Stimulated activated naive CD8-positive, alpha-beta T cell treated with anti-CD3 and anti-CD28 coated beads, Interleukin-15, Interleukin-2, amounts not matched to agents 100 U/mL and 50 U/mL, for 24 hours (primary cell): ENCODE measurements at places on chromosomes 13 and 19.

GRCh38 chr13:30608364-30608763, 9.4 kb upstream of the USPL1 start:
- no peak for DNase-seq

- no peak for DNase-seq
Observed at GRCh38 chr19:1109032-1109551, 5.3 kb downstream of the GPX4 start.

DNA sequence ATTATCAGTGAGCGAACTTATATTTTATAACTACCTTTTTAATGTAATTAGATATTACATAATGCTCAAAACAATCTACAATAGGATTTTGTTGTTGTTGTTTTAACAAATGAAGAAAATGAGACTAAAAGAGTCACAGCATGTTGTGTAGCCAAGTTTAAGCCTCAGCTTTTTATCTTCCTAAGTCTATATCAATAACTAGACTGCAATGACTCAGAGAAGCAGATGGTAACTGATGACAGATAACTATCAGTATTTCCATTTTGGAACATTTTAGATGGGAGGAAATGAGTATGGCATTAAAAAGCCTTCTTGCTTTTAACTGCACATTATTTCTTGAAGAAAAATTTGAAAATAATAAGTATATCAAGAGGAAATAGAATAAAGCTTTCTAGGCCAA, 825.2 kb downstream of the SLITRK1 start:
- DNase-seq = no peak

DNA sequence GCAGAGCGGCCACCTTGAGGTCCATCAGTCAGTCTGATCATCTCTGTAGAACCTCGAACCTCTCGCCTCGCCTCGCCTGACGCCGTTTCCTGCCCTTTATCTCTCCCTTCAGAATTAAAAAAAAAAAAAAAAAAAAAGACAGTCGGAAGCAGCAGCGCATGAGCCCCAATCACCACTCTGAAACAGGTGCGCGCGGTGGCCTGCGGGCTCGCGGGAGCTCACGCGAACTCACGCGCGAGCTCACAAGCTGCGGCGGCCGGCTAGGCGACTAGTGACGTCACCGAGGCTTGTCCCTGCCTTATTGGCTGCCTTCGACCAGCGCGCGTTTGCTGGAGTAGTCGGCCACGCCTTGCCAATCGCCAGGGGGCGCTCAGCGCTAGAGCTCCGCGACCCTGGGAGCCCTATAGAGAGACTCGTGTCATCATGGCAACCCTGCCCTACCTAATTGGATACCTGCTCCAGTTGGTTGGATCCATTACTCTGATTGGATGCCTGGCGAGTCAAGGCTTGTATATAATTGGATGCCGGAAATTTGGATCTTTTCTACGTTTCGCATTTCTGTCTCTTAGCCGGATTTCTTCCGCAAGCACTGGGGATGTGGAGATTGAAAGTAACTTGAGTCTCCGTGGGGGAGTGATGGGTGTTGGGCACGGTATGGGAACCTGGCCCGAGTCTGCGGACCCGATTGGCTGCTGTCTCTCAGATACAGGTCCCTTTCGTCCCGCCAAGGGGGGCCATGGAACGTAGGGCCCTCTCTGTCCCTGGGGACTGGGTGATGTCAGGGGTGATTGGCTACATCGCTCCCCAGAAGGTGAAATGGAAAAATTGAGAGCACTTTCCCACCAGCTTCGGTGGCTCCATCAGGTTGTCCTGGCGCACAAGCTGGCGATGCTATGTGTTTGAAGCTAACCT, 31.6 kb downstream of the SYT3 start:
- DNase-seq = peak; percentile 91

DNA sequence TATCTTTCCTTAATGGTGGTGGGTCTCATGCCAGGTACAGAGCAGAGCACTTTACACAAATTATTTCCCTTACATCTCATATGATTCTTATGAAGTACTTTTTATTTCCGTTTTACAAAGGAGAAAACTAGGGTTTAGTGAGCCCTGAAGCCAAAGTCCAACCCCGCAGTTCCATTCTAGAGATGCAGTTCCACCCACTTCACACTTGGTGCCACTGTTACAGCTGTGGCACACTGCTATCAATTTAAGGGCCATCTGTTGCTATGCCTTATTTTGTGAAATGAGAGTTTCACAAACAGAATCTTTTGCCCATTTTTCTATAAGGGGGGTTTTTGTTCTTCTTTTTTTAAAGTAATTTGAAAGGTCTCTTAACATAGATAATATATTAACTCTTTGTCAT, 12.9 kb downstream of the MIPEP start:
- no peak for DNase-seq

- no peak for DNase-seq
Observed at GRCh38 chr19:30999726-31000125, 349.5 kb downstream of the TSHZ3 start.

- DNase-seq = no peak
Observed at GRCh38 chr13:48930918-48931317, 44.8 kb upstream of the FNDC3A start.

DNA sequence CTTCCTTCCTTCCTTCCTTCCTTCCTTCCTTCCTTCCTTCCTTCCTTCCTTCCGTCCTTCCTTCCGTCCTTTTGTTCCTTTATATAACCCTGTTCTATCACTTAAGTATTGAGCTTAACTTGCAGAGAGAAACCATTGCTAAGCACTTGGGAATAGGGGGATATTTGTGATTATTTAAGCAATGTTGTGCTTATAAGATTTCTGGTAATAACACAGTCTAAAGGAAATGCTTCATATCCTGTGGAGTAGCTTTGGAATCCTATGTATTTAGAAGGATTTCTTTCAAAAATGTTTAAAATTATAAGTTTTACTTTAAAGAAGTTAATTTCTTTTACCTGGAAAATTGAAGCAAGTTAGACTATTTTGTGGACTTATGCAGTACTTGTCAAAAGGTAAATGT, 209.8 kb downstream of the PCCA start:
- DNase-seq = no peak

DNA sequence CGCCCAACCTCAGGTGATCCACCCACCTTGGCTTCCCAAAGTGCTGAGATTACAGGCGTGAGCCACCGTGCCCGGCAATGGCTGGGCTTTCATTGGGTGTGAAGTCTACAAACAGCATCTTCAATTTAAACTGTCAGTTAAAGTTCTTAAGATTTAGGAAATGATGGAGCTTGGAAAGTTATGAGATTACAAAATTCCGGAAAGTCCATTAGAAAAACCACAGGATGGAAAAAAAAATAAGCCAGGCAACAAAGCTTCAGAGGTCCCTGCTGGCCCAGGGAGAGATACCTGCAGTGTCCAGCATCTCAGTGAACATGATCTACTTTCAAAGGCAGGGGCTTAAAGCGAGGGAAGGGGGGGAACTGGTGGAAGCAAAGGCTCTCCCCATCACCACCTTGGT, 4.6 kb upstream of the ZNF587B start:
- no peak for DNase-seq

DNA sequence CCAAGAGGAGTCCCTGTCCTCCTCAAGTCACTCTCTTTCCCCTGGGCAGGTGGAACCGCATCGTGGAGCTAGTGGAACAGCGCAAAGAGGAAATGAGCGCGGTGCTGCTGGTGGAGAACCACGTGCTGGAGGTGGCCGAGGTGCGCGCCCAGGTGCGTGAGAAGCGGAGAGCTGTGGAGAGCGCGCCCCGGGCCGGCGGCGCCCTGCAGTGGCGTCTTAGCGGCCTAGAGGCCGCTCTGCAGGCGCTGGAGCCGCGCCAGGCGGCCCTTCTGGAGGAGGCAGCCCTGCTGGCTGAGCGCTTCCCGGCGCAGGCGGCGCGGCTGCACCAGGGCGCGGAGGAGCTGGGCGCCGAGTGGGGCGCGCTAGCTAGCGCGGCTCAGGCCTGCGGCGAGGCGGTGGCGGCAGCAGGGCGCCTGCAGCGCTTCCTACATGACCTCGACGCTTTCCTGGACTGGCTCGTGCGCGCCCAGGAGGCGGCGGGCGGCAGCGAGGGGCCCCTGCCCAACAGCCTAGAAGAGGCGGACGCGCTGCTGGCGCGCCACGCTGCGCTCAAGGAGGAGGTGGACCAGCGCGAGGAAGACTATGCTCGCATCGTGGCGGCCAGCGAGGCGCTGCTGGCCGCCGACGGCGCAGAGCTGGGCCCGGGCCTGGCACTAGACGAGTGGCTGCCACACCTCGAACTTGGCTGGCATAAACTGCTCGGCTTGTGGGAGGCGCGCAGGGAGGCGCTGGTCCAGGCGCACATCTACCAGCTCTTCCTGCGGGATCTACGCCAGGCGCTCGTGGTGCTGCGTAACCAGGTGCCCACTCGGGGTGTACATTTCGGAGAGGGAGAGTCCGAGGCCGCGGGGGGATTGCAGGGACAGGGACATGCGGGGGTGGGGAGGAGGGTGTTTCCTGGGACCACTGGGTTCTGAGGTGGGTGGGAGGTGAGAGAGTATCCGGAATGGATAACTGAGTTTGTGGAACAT, 52.8 kb downstream of the SPTBN4 start:
- peak; percentile 19 for DNase-seq

DNA sequence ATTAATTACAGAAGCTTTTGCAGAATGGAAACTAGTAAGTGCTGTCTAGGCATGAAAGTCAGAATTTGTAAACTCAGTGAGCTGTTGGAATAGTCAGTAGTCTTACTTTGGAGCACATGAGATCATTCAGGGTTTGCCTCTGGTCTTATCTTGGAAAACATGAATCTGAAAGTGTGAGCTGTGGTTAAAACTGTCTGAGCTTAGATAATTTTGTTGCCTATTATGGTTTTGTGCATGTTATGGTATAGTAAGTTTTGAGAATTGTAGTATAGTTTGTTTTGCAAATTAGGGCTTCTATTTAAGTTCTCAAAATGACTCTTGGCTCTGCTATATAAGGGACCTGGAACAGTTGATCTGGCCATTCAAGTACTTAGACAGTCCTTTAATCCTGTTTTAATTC, 53.7 kb upstream of the TRPC4 start:
- DNase-seq = no peak

- no peak for DNase-seq
Observed at GRCh38 chr19:1459479-1459878, 9.6 kb downstream of the APC2 start.

- no peak for DNase-seq
Observed at GRCh38 chr19:55673889-55674288, 1.1 kb upstream of the EPN1 start.

DNA sequence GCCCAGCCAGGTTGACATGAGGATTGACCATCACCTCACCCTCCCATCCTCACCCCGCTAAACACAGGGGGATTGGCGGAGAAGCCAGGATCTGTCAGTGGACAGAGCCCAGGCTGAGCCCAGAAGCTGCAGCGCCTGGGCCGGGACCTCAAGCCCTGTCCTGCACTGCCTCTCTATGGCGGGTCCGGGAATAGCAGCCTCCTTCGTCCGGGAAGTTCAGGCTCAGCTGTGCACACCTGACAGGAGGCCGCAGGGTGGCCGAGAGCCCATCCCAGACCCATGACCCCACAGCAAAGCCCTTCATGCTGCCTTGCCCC, 67.8 kb downstream of the SPACA7 start:
- peak; percentile 71 for DNase-seq

DNA sequence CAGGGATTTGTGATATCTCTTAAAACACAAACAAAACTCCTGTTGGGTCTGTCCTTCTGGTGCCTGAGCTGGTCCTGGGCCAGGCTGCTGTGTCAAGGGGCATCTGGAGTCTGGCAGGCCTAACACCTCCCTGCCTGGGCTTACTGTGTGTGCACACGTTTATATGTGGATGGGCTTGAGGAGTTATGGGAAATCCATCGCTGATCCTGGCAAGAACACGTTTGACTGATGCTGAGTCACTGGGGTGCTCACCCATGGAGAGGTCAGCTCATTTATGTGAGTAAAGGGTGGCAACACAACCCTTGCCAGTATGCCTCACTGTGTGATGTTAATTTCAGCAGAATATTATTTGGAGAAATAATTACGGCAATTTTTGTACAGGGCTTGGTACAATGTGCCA, 44.5 kb upstream of the PCDH8 start:
- DNase-seq = no peak

DNA sequence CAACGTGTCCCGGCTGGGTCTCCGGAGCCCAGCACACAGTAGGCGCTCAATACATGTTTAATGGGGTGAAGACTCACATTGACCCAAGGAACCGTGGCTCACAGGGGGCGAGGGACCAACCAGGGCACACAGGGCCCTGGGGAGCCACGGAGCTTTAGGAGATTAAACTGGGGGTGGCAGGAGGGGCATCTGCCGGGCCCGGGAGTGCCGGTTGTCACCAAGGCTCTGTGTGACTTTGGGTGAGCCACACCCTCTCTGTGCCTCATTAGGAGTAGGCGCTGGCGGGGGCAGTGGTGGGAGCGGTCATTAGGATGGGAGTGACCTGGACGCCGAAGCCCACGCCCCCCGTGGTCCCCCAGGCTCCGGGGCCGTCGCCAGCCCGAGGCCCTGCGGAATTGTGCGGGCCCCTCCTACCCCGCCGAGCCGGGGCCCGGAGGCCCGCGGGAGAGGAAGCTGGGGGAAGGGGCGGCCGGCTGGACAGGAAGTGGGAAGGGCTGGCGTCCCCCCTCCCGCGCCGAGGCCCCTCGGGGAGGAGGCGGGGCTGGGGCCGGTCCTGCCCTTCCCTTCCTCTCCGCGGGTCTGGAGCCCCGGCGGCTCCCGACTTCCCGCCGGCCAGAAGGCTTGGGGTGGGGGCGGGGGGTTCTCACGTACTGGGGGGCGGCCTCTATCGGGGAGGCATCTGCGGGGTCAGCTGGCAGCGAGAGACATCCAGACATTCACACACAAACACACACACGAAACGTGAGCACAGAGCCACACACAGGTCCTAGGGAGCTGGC, 1.8 kb upstream of the SSBP4 start:
- peak; percentile 57 for DNase-seq

GRCh38 chr13:37485756-37486155, 112.8 kb downstream of the POSTN start:
- DNase-seq = no peak

- no peak for DNase-seq
Observed at GRCh38 chr13:77412116-77412635, 85.3 kb upstream of the MYCBP2 start.

- DNase-seq = no peak
Observed at GRCh38 chr13:33208290-33209220, 77.0 kb downstream of the STARD13 start.

DNA sequence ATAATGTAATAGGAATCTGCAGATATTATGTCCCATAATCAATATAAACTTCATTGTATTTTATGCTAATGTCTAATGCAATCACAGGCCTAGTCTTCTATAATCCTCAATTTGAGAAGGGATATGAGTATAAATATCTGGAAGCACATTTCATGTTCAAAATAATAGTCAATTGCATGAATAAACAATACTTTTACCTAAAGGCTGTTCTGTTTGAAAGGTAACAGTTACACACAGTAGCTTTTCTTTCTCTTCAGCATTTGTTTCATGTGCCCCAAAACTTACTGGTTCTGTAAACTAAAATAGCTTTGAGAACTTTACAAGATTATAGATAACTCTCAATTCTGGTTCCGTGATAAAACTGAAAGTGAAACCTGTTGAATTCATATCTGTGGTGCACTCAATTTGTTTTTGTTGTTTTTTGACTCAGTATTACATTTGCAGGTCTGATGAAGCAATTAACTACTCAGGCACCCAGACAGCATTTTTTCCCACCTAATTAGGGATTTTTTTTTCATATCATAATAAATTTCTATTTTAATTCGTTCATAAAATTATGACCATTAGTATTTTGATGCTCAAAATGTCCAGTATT, 1193.8 kb downstream of the SLITRK1 start:
- DNase-seq = no peak

GRCh38 chr19:8174706-8175105, 25.3 kb upstream of the FBN3 start:
- DNase-seq = no peak
